Posterior cingulate gyrus (tissue), 11 donors: ENCODE measurements at places on chromosomes 1 and 21.

DNA sequence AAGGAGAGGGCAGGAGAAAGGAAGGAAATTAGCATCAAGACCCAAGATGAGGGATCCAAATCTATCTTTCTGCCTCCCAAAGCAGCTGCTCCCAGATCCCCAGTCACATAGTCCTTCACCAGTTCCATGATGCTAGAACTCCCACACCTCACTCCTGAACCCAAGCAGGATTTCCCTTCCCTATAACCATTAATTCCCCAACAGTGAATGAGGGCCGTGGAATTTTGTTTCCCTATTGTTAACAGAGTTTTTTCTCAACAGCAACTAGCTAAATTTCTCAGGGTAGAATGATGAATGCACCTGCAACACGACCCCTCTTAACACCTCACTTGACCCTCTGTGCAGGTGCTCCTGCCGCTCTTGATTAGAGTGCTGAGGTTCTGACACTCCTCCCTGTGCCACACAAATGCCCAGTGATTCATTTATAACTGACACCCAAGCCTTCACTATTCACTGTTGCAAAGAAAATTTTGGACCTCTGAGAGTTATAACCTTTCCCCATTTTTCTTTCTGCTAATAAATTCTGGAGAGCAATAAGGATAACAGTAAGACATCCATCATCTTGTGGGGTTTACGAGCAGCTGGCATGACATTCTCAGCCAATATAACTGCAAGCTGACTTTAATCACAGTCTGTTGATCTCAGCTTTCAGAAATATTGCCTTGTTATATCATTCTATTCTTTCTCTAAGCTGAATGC, 25.4 kb upstream of the NPL start:
- no peak for DNase-seq

GRCh38 chr1:245751116-245751515, 596.3 kb downstream of the KIF26B start:
- DNase-seq: no peak

DNA sequence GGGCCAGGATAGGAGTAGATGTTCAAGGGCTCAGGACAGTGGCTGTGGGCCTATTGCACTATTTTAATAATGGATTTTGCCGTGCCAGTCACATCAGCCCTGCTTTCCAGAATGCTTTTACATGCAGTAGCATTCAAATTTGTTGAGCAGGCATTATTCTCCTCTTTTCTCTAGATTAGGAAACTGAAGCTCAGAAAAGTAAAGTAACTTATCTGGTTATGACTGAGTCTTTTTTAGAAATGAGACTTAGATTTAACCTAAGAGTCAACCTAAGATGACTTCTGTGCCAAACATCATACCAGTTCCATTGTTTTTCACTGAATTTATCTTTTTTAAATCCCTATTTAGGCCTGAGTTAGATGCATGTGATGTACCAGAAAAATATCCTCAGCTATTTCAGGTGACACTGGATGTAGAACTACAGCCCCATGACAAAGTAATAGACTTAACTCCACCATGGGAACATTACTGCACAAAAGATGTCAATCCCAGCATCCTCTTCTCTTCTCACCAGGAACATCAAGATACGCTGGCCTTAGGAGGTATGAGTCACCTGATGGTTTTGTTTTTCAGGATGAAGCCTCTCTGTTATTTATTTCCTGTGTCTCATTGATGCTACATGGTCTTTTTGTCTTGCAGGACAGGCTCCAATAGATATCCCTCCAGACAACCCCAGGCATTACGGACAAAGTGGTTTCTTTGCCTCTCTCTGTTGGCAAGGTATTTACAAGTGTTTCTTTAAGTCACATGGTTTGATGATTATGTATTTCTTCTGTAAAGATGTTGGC, 31.4 kb upstream of the LEPR start:
- no peak for DNase-seq

DNA sequence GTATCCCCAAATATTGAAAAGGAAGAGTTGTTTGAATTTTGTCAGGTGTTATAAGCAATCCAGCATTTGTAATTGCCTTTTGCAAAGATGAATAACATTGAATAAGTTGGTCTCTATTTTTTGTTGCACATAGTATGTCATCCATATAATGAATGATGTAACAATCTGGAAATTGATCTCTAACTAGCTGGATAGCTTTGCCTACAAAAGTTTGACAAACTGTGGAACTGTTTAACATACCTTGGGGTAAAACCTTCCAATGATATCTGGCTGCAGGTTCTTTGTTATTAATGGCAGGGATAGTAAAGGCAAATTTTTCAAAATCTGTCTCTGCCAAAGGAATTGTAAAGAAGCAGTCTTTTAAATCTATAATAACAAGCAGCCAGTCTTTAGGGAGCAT, 7.6 kb downstream of the DAP3 start:
- no peak for DNase-seq

GRCh38 chr1:12124693-12125421, 41.9 kb upstream of the TNFRSF1B start:
- peak; percentile 93 for DNase-seq

DNA sequence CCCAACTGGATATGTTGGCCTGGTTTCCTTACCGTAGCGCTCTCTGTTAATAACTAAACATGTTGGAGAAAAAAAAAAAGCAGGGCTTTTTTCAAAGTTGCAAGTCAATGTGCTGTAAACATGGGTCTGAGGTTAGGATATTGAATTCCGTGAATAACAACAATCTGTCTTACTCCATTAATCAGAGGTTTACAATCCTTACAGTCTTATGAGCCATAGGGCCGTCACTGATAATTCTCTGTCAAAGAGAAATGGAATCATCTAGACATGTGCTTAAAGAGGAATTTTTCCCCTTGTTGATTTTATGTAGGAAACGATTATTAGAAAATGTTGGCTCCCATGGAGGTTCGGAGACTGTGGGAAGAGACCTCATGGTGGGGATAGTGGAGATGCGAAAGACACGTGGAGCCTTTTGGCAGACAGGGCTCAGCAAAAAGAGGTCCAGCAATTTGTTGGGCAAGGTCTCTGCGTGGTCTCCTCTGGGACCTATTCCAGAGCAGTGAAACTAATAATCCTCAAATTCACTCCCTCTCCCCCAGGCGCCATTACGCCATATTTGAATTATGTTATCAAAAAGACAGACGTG, 83.5 kb upstream of the CLDN14 start:
- no peak for DNase-seq

DNA sequence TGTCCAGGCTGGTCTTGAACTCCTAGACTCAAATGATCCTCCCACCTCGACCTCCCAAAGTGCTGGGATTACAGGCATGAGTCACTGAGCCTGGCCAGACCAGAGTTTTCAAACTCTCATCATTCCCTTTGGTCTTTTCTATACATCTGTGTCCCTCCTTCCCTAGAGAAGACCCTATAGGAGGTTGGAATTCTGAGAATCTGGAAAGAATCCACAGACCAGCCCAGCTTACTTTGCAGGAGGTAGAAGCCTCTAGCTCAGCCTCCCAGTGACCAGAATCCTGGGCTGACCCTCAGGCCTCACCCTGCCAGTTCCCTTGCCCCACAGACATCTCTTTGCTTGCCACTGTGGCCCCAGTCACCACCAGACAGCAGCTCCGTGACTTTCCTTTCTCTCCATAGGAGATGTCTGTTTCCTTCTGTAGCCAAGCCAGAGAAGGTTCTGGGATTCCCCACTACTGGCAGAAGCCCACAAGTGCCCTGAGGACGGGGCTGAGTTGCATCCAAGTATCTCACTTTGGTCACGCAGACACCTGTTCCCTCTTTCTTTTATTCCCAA, 34.7 kb upstream of the KHDRBS1 start:
- no peak for DNase-seq

DNA sequence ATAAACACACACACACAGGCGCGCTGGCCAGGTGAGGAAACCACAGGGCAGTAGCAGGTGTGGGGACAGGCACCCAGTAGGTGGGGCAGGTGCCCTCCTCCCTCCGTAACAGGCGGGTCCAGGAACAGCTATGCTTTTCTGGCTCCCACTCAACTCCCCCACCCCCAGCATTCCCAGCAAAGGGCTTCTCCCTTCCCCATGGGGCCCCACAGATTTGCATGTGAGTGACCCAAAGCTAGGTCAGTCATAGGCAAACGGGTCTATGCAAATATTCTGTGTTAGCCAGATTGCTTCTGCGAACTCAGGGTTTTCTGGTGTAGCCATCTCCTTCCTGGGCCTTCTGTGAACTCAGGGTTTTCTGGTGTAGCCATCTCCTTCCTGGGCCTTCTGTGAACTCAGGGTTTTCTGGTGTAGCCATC, 114.2 kb downstream of the SIK1 start:
- DNase-seq: no peak

GRCh38 chr1:199580300-199580699, 447.2 kb upstream of the NR5A2 start:
- no peak for DNase-seq

GRCh38 chr1:156804572-156805243, 11.9 kb downstream of the SH2D2A start:
- DNase-seq: peak; percentile 63

GRCh38 chr1:86365896-86366295, 30.2 kb downstream of the ODF2L start:
- no peak for DNase-seq

- no peak for DNase-seq
Measured at GRCh38 chr1:192629612-192630011, 6.3 kb upstream of the RGS13 start.

DNA sequence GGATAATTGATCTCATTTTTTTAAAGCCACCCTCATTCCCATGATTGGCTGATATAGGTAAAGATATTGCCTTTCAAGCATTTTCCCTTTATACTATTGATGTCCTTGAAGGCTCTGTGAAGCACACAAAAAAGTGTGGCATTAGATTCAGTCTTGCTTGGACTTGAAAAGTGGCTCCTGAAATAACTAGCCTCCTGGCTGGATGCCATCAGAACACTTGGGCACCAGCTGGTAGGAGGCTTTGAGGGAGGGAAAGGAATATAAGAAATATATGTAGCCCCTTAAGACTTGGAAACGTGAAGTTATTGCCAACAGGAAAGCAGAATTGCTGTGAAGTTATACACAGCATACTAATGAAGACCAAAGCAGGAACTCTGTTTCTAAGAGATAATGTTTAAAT, 14.1 kb downstream of the MTR start:
- no peak for DNase-seq

- DNase-seq: no peak
Measured at GRCh38 chr1:58465176-58465575, 81.3 kb downstream of the OMA1 start.

DNA sequence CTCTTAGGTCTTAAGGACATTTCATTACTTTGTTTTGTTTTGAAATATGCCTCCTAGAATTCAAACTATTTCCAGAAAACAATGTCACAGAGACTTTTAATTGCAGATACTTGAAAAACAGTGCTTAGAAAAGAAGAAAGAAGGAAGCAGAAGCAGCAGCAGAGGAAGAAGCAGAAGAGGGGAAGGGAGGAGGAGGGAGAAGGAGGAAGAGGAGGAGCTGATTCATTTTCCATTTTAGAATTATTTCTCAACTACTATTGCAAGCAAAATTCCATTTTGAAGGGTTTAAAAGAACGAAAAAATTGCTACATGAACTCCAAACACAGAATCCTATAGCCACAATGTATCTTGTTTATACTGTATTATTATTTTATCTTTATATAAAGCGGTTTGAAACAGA, 13.9 kb downstream of the RC3H1 start:
- no peak for DNase-seq

DNA sequence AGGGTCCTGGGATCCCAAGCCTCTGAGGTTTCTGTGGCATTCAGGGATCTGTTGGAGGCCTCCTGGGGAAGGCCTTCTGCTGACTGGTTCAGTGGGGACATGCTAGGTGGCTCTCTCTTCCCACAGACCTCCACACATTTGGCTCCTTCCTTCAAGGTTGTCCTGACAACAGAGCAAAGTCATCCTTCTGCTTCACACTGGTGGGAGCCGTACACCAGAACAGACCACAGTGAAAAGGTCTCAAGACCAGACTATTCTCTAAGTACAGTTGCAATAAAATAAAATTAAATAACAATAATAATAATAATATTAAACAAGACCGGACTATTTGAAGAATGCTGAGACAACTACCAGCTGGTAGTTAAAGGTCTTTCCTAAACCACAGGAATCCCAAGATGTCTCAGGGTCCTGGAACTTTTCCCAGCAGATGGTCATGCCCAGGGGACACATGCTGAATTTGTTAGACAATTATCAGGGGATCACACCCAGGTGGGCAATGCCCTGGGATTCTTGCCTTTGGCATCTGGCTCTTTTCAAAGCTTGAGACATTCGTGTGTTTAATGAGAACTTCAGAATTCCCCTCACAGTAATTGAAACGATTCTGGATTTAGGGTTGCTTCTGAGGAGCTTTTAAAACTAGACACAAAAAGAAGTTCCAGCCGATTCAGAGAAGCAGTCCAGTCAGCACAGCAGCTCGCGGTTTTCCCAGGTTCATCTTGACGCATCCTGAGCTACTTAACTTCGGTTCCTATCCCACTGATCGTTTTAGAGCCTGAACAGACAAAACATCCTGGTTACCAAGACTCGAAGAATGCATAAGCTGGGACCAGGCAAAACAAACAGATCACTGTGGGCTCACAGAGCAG, 22.9 kb downstream of the HTR1D start:
- no peak for DNase-seq

DNA sequence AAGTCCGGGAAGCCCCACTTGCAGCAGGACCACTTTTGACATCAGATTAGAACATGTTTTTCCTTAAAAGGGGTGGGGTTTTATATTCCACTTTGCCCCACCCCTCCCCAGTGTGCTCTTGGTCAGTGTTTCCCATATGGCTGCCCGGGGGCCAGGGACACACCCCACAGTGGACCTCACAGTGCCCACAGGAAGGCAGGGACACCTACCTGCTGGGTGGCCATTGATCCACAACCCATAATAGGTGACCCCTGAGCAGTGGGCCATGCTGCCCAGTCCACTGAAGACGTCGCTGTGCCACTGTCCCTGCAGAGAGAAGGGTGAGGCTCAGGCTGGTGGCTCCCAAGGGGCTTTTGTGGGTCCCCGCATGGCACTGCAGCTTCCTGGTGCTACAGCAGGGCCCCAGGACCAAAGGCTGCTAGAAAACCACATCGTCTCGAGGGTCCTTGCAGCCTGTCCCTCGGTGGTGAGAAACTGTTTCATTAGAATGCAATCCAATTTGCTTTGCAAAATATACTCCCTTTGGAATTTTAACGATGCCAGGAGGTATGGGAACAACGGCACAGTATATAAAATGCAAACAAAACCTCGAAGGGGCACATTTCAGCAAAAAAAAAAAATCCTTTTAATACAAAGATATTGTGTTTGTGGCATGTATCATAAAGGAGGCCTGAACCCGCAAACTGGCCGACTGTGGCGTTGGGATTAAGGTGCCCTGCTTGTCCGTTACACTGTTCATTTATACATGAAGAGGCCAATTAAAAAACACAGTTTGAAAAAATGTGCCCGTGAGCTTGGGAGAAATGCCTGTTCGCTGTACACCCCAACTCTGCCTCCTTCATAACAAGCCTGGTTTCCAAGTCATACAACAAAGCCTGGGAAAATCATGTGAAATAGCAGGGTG, 16.9 kb downstream of the MORN1 start:
- DNase-seq: no peak
